ENCODE measurements at places on chromosomes 1 and 21.

DNA sequence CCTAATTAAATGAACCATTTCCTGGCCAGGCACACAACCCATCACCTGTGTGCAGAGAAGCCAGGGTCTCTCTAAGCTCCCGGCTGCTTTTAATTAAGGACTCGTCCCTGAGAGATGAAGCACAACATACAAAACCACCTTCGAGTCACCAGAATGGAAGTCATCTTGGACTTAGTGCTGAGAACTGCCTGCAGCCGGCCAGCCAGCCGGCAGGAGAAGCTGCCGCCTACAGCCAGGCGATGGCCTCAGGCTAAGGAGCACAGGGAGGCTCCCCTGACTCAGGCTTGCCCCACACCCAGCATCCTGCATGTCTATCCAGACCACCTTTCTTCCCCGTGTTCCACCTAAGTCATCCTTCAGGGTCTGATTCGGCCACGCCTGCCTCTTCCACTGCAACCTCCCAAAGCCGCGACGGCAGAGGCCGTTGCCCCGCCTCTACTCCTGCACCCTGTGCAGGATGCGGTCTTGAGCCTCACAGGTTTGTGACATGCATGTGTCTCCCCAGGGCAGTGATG is 83.6 kb downstream of the SLC66A1 start:
- no peak for DNase-seq

GRCh38 chr1:209023790-209024189 is 559.7 kb upstream of the CAMK1G start:
- DNase-seq, result no peak

DNA sequence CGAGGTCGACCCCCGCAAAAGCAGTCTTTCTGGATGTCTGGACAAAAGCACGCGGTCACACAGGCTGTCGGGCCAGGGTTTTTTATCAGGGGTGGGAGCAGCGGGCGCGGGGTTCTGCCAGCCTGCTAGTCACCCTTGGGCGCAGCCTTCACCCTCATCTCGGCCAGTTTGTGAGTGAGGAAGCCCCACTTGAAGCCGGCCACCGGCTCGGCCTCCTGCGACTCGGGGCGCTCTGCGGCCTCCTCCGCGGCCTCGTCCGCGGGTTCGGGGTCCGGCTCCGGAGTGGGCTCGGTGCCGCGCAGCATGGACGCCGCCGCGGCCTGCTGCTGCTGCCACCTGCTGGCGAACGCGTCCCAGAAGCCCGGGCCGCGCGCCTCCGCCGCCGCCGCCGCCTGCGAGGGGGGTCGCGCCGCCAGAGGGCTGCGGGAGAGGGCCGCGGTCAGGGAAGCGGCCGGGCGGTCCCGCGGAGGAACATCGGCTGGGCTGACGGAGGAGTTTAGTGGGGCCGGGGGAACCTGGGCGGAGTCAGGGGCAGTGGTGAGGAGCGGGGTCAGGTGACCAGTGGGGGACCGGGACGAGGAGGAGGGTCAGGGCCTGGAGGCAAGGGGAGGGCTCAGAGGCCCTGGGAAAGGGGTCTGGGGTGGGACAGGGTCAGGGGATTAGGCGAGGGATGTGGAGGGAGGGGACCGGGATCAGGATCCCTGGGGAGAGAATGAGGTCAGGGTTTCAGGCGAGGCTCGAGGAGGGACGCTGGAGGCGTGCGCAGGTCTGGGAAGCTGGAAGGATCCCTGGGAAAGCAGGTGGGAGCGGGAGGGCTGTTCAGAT is 4.5 kb downstream of the C1orf232 start:
- DNase-seq, result peak; percentile 18

GRCh38 chr1:96363826-96364225 is 357.8 kb upstream of the PTBP2 start:
- no peak for DNase-seq

DNA sequence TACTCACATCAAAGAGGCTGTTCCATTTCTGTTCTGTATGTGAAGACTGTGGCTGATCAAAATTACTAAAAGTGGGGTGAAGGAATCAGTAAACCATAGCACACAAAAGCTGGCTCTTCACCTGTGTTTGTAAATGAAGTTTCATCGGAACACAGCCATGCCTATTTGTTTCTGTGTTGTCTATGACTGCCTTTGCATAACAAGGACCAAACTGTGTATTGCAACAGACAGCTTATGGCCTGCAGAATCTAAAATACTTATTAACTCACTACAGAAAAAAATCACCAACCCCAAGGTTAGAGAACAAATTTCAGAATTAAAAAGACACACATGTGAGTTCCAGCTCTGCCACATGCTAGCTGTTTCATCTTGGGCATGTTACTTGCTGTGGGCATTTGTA is 163.9 kb downstream of the LYPLAL1 start:
- DNase-seq, result no peak

DNA sequence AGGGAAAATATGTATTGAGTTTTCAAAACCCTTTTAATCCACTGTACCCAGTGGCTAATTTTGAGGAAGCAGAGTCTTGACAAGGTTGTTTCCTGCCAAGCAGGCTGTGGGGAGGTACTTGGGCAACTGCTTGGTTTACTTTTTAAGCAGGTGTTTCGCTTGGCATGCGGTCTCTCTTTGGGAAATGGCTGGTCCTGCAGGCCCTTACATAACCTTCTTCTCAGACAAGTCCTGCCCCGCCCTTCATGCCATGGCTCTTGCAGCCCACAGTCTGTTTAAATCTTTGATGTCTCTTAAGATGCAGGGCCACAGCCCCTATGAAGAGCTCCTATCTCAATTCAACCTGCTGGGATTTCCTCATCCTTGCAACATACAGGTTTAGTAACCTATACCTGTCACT is 36.0 kb upstream of the ABCD3 start:
- DNase-seq, result no peak

- no peak for DNase-seq
These were observed 1438.4 kb upstream of the B3GALT2 start for GRCh38 chr1:194624833-194625232.

GRCh38 chr1:25458541-25459298 is 28.0 kb downstream of the MACO1 start:
- DNase-seq, result no peak
